Fibroblast of skin of right biceps (primary cell): ENCODE measurements at places on chromosomes 1 and 21.

DNA sequence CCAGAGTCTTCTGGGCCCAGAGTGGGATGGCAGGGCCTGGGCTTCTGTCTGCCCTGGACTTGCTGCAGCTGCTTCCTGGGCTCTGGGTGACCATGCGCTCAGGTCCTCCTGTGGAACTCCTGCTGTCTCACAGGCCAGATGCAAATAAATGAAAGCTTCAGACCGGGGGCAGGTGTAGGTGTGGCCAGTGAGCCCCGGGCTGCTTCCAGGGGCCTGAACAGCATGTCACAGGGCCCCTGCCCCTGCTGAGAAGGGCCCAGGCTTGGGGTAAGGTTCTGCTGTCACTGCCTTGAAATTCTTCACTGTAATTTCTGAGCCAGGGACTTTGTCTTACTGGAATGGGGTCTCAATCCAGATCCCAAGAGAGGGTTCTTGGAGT lies 2.5 kb upstream of the PKNOX1 start:
- no peak for DNase-seq

GRCh38 chr1:191662746-191663145 lies 495.5 kb upstream of the RGS18 start:
- no peak for DNase-seq

DNA sequence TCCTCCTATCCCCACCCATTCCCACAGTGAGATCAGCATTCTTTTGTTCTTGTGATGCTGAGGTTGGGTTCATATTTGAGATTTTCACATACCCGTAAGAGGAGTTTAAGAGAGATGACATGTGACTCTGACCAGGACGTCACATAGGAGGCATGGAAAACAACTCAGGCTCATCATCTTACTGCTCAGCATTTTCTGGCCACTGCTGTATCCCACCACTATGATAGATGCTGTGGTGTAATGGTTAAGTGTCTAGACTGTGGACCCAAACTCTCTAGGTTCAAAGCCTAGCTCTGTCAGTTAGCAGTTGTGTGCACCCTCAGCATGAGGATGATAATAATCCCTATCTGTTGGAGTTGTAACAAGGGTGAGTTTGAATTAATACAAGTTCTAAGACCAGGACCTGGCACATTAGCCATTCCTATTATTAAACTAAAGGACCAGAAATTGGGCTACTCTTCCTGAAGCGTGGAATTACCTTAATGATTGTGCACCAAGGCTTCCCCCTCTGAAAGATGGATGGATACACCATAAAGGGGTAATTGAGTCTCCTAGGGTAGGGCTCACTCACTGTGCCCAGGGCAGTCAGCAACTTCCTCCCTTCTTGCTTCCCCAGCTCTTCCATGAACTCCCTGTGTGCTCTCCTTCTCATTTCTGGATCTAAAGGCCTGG lies 40.9 kb downstream of the LGR6 start:
- DNase-seq, result peak; percentile 63

DNA sequence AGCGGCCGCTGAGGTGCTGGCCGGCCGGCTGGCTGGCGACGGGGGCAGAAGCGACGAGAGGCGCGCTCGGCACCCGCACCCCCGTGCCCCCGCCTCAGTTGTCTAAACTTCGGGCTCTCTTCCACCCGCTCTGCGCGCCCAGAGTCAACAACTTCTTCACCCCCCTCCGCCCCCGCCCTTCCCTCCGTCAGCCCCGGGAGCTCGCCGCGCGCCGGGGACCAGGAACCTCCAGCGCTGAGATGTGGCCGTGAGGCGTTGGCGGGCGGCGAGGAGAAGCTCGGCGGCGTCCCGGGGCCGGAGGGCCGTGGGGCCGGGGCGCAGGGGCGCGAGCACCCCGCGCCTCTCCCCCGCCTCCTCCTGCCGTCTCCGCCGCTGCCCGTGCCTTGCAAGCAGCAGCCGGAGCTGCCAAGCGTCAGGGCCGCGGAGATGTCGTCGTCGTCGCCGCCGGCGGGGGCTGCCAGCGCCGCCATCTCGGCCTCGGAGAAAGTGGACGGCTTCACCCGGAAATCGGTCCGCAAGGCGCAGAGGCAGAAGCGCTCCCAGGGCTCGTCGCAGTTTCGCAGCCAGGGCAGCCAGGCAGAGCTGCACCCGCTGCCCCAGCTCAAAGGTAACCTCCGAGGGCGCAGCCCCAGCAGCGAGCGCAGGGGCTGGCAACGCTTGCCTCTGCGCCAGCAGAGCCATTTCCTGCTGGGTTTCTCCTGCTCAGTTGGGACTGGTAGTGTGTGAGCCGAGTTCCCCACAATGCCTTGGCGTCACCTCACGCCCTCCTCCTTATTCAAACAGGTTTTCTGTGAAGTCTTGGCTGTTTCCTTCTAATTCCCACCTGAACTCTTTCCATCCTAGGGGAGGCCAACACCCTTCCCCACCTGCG lies 710 bp downstream of the PPP2R5A start:
- peak; percentile 59 for DNase-seq

GRCh38 chr1:94037392-94038229 lies 83.3 kb downstream of the ABCA4 start:
- DNase-seq, result no peak

GRCh38 chr1:26346274-26347033 lies 7.5 kb downstream of the CRYBG2 start:
- no peak for DNase-seq

GRCh38 chr1:154802336-154802969 lies 67.6 kb downstream of the KCNN3 start:
- no peak for DNase-seq

GRCh38 chr1:181061891-181062835 lies 26.3 kb upstream of the IER5 start:
- no peak for DNase-seq

DNA sequence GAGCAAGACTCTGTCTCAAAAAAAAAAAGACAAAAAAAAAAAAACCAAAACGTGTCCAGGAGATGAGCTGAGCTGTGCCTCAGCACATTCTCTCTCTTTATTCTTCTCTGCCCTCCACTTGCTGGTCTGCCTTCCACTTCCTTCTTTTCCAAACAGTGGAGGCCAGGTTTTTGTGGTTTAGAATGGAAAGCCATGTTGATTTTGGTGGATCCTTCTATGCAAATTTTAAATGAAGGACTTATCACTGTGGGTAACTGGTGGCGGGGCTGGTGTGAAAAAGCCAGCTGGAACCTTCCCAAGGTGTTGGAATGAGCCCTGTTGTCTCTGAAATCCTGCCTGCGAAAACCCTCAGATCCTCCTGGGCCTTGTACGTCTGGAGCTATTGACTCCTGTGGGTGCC lies 61.9 kb downstream of the PTPRU start:
- no peak for DNase-seq

DNA sequence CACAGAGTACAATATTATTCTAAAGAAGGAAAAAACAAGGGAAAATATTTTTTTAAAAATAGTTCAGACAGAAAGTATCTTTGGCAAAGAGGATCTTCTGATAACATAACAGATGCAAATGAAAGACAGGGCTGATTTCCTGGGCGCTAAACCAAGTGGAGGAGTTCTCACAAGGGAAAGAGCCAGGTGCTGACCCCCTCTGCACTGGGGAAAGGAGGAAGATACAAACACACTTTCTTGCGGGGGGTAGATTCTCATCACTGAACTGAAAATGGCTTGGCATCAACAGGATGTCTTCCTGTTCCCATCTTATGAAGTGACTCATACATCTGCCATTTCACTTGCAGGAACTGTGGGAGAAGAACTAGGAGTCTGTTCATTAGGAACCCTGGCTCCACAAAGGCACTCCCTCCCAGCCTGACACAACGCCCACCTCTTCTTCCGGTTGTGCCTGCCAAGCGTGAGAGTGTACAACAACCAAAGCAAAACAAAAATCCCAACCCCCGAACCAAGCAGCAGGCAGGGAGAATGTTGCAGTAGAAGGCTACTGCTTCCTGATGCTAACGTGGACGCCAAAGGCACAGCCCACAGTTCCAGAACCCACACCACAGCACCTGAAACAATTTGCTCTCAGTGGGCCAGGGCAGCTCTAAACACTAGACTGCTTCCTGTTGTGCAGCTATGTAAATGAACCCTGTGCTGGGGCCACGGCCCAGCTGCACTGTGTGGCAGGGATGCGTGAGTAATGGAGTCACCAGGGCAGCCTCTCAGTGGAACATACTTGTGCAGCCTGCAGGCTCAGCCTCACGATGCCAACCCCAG lies 51.0 kb downstream of the GADD45A start:
- peak; percentile 94 for DNase-seq

DNA sequence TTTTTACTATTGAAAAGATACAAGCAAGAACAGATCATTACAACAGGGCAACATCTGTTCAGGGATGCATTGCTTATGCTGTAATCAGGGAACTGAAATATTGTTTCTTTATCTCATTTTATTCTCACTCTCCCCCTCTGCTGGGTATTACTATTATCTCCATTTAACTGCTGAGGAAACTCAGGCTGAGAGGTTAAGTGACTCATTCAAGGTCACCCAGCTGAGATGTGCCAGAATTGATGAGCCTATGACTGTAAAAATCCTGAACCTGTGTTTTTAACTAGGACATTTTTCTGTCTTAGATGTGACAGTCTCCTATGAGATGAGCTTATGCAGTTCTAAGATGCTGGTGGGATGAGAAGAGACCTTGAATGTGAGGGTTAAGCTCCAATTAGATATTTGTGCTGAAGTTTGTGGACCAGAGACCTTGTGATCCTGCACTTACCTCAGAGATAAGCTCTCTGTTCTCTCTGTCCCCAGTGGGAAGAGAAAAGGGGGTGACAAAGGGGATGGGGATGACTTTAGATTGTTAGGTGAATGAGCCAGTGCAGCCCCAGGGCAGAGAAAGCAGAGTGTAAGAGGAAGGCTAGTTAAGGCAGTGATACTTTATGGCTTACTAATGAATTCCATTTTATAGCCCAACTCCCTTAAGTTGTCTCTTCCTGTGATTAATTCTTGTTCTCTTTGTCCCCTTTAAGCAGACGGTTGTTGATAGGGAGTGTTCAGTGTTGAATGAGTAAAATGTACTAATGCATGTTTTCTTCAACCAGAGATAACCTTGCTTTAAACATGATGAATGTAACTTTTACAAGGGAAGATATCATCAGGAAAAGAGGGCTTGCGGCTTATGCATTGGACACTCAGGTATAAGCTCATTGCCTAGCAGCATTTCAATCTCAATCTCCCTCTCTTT lies 111.4 kb downstream of the HLX start:
- peak; percentile 81 for DNase-seq

- DNase-seq, result peak; percentile 56
Observed at GRCh38 chr1:180301135-180301742, 71.2 kb downstream of the LHX4 start.

GRCh38 chr1:30770150-30770549 lies 12.6 kb upstream of the LAPTM5 start:
- DNase-seq, result no peak

GRCh38 chr1:3248155-3249141 lies 179.4 kb downstream of the PRDM16 start:
- DNase-seq, result no peak

GRCh38 chr21:25756190-25756932 lies 21.6 kb downstream of the GABPA start:
- no peak for DNase-seq

DNA sequence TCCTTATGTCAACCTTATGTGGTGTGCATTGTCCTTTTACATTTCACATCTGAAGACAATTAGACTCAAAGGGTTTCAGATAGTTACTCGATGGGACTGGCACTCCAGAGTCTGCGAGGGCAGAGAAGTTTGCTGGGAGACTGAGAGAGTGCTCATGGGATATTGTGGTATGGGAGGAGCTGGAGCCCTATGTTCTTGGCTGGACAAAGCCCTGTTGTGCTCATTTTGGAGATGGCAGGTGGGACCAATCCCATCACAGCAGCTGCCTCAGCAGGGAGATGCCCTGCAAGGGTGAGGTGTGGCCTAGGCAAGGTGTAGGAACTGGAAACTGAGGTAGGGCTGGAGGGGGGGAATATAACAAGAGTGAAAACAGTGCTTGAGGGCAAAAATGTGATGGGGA lies 43.5 kb upstream of the CRNN start:
- DNase-seq, result no peak

DNA sequence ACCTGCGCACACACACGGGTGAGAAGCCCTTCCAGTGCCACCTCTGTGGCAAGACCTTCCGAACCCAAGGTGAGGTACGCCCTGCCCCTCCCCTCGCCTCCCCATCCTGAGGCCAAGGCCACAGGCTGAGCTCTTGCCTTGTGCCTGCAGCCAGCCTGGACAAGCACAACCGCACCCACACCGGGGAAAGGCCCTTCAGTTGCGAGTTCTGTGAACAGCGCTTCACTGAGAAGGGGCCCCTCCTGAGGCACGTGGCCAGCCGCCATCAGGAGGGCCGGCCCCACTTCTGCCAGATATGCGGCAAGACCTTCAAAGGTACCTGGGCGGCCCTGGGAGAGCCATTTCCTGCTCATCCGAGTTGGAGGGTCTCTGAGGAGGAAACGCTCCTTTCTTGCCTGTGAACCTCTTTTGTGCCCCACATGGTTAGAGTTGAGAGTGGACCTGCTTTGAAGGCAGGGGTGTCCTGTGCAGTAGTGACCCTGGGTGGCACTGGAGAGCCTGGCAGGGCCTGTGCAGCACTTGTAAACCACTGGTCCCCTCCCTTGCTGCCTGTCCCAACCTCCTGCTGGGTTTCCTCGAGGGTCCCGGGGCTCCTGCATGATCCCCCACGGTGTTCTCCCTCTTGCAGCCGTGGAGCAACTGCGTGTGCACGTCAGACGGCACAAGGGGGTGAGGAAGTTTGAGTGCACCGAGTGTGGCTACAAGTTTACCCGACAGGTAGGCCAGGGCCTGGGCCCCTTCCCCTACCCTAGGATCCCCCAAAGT lies 8.5 kb downstream of the ZBTB48 start:
- no peak for DNase-seq

- no peak for DNase-seq
Observed at GRCh38 chr1:201570886-201571624, 32.1 kb downstream of the NAV1 start.

GRCh38 chr1:109207467-109208103 lies 6.1 kb upstream of the SARS1 start:
- DNase-seq, result no peak

- peak; percentile 56 for DNase-seq
Observed at GRCh38 chr1:160189649-160190625, at the start of gene CASQ1. Gene CASQ1, plus strand, starts transcription at chr1:160190575. Its CDS starts 177 bp downstream, at chr1:160190752.

DNA sequence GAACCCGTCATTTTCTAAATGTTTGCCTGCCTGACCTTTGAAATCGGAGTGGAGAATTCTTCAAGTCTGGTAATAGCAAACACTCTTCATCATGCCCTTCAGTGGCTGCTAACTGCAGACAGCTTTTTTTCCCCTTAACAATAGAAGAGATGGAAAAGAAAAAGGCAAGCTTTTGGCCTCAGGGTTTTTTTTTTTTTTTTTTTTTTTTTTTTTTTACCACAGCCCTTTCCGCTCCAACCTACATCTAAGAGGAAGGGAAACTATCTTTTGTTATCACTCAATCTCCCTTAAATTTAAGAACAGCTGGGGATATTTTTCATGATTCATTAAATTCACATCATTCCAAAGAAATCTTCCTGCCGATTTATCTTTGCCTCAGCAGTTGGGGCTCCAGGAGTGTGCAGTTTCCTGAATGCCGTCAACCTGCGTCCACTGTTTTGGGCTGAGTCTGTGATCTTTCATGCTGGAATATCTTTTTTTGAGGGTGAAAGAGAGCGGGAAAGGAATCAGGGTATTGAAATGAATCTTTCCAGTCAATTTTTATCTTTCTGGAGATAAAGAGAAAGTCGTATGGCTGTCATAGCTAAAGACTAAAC lies 144.5 kb upstream of the SMYD2 start:
- peak; percentile 26 for DNase-seq
